ENCODE measurements at places on chromosomes 12 and 14.
A peak's percentile ranks its signal among the peaks of the same experiment; 100 is the strongest.

- DNase-seq, result no peak
Observed at GRCh38 chr14:50083467-50084337, 32.7 kb downstream of the VCPKMT start.

DNA sequence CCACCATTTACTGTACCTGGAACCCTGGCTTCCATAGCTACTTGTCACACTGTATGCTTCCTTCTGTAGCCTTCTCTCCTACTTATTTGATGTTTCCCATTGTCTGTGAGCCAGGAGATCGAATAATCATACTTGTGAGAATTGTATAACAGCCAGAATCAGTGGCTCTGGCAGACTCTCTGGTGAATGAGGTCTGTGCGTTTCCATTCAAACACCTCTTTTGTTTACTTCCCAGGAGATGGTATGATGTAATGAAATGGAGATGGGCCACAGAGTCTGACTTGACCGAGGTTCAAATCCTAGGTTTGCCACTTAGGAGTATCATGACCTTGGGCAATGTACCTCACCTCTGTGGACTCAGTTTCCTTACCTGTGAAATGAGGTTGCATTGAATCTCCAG is 35.7 kb upstream of the CLMN start:
- DNase-seq, result no peak

DNA sequence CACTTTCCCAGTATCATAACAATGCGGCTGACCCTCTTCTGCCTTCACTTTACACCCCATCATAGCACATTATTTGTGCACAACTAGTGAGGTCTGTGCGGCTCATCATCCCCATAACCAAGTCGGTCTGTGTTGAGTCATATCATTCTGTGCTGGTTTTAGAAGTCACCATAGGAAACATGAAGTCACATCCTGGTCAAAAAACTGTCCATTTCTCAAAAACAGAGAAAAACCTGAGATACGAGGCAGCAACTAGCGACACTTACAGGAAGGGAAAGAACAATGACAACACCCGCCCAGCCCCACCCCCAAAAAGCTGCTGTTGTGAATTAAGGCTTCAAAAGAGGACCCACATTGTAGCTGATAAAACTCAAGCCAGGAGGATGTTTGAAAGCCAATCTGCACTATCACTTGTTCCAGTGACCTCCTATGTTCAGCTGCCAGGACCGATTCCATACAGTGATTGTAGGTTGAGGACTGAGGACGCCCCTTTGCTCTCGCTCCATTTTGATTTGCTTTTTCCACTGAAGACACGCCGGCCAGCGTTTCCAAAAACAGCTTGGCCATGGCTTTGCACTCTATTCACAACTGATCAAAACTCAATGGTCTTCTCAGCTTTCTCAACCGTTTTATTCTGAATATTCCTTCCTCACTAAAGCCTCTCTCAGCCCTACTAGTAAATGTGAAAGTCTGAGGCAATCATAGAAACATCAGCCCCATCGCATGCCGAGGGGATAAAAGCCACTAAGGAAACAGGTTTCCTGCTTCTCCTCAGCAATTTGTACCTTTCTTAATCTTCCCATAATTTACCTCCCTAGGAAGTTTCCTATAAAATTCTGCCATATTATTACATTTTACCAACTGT is 87.5 kb downstream of the DUSP16 start:
- no peak for DNase-seq

GRCh38 chr12:87728931-87729593 is 300.1 kb downstream of the C12orf50 start:
- DNase-seq, result no peak

DNA sequence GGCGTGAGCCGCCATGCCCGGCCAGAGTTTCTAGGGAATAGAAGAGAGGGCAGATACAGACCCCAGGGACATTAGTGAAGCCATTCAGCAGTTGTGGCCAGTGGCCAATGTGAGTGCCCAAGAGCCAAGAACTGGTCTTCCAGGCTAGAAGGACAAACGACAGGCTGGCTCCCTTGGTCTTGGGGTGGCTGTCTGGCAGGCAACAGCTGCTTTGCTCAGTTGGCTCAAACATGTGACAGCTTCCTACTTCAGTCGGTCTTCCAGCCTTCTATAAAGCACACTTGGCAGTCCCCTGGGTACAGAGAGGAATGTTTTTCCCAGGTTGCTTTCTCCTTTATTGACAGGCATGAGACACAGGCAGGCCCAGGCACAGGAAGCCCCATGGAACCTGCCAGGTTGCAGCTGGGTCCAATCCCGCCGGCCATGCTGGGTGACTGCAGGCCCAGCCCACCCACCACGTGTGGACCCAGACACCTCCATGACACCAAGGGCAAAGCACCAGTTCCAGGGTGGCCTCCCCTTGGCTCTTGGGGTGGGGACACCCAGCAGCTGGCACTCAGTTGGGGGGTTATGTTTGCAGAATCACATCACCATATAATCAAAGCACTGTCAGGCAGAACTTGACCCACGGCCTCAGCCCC is 15.4 kb downstream of the CHGA start:
- no peak for DNase-seq

DNA sequence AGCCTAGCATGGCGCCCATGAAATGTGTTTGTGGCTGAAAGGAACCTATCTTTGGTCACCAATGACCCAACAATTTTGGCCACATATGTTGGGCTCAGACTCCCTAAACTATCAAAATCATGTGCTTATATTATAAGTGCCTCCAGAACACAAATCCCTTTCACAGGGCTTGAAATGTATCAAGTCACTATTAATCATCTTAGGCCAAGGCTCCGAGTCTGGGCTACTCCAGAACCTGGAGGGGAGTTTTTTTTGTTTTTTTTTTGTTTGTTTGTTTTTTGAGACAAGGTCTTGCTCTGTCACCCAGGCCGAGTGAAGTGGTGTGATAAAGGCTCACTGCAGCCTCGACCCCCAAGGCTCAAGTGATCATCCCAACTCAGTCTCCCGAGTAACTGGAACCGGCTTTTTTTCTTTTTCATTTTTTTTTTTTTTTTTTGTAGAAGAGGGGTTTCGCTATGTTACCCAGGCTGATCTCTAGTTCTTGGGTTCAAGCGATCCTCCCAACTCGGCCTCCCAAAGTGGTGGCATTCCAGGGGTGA is 989 bp upstream of the DRAM1 start:
- no peak for DNase-seq

DNA sequence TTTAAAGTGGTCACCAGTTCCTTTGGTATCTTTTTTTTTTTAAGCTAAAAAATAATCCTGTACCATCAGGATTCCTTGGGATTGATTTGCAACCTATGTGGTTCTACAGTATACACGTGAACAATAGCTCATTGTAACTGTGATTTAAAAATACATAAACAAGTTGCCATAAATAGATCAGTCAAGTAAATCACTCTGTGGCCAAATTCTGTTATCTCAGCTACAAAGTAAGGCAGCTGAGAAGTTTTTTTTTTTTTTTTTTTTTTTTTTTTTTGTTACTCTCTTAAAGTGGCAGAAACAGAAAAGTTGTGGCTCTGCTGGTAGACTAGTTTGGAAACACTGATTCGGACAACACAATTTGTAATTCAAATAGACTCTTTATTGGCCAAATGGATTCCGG is 104.5 kb downstream of the PRICKLE1 start:
- no peak for DNase-seq

GRCh38 chr14:94485944-94486841 is 10.2 kb upstream of the SERPINA9 start:
- DNase-seq, result peak; percentile 53

- no peak for DNase-seq
Observed at GRCh38 chr14:78399316-78399889, 229.2 kb downstream of the NRXN3 start.

GRCh38 chr14:32900547-32900946 is 38.1 kb upstream of the NPAS3 start:
- DNase-seq, result no peak

- no peak for DNase-seq
Observed at GRCh38 chr14:104731320-104732294, 7.6 kb downstream of the ADSS1 start.

GRCh38 chr12:41473441-41473840 is 285.3 kb downstream of the PDZRN4 start:
- DNase-seq, result no peak

DNA sequence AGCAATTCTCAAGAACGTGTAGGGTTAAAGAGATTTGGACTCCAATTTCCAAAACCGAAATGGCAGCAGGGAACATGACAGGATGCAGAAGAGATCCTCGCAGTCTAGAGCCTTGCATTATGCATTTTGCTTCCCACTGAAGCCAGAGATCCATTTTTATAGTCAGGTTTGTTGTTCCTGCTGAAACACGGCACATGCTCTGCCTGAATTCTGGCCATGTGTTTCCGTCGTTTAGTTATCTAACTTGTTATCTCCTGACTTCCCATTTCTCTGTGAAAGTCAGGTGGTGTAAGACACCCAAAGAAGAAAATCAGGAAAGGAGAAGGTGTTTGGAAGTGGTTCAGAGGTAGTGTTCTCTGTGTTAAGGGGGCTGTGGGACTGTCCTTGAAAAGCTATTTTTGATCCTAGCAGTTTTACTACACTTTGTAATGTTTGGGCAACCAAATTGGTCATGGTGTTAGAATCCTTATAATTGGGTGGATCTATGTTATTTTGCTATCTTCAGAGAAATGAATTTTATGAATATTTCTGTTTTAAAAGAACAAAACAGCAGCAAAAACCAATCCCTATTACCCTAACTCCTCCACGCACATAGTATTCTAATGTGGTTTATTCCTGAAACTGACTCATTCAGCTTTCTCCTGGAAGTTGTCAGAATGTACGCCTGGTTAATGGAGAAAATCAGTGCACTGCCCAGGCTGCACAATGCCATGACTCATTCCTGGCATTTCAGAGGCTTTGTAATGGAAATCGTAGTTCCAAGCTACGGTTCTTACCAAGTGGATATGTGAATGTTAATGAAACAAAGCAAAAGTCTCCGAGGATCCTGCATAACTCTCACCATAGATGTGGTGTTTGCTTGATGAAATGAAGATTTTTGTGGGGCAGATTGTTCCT is 110.1 kb downstream of the SAMD4A start:
- no peak for DNase-seq

DNA sequence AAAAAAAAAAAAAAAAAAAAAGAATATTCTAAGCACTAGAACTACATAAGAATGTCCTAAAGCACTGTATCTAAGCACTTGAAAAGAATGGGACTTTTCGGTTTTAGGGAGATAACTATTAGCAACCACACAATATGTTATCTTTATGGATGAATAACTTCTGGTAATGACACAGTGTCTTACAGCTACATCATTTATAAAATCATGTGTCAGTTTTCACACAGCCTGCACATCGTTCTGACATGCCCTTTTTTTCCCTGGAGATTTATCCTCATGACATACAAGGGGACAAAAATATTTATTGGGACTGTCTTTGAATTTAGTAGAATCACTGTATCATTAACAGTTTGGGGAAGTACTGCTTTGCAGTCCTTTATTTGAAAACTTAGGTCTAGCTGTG is 17.3 kb downstream of the TMEM19 start:
- DNase-seq, result no peak

- no peak for DNase-seq
Observed at GRCh38 chr12:131542351-131542750, 168.5 kb upstream of the SFSWAP start.

DNA sequence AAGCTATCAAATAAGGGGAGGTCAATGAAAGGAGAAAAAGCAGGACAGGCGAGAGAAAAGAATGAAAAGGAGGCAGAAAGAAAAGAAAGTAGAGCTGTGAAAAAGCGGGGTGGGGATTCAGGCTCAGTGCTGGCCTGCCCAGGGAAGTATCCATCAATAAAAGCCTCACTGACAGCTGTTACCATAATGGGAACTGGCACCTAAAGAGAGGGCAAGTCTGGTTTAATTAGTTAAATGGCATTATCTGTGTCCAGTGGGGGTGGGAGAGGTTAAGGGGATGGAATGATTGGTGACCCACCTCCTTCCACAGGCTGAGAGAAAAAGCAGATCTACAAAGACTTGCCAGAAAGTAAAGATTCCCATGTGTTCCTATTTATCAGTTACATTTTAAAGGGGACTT is 7.4 kb downstream of the SALL2 start:
- DNase-seq, result no peak

GRCh38 chr12:113310489-113310888 is 24.4 kb downstream of the SLC8B1 start:
- no peak for DNase-seq

DNA sequence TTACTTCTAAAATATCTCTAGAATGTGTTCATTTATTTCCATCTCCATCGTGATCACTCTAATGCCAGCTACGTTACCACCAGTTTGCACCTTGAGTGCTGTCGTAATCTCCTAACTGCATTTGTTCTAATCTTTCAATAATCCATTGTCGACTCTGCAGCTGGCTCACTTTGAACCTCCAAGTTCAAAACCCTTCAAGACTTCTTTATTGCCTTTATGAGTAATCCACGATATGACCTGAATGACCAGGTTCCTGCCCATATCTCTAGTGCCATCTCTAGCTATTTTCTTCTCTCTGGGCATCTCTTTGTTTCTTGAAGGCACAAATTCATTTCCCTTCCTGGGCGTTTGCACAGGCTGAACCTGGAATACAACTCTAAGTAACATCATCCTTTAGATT is 76.7 kb downstream of the SRGAP1 start:
- DNase-seq, result no peak

- DNase-seq, result peak; percentile 65
Observed at GRCh38 chr14:93103392-93104080, 12.2 kb downstream of the ITPK1 start.

DNA sequence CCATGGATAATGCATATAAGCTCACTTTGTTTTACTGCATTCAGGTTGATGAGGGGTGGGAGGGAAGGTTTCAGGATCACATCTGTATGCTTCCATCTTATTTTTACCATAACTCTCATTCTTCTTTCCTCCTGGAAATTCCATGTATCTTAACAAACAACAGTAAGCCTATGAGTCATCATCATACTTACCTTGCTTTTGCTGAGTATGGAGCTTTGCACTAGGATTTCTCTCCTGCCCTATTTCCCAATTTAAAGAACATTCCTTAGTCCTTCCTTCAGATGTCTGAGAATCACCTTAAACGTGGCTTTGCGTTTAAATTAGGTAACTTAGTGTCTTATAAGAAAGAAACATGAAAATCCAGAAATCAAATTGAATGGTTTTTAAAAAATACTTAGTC is 1.6 kb upstream of the CLEC14A start:
- no peak for DNase-seq

DNA sequence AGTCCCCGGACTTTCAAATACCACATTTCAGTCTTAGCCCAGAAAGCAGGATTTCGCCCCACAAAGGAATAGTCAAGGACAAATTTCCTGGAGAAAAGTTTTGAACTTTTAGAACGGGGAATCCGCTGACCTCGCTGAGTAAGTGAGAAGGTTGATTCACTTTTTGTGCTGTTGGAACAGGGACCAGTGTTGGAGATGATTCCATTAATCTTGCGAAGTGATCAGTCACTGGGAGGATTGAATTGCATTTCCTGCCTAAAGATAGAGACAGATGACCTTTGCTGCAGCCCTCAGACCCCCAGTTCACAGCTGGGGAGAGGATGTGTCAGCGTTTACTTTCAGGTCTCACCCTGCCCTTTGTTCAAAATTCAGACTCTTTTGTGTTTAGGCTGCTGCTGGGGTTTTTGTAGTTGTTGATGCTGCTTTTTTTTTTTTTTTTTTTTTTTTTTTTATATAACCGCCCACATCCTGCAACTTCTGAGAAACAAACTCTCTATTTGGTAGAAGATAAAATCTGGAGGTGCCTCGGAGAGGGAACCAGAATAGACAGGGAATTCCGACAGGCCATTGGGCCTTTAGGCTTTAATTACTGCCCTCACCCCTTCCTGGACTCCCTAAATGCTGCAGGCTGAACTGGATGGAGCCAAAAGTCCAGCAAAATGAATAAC is 9.8 kb upstream of the KDM2B start:
- no peak for DNase-seq

- no peak for DNase-seq
Observed at GRCh38 chr12:88624911-88625310, 44.6 kb upstream of the KITLG start.

GRCh38 chr12:119758722-119759121 is 90.8 kb downstream of the PRKAB1 start:
- DNase-seq, result no peak

- DNase-seq, result no peak
Observed at GRCh38 chr12:10722502-10722904, 620 bp downstream of the YBX3 start.

All from NCI-H774 (cell line).